ENCODE measurements at places on chromosomes 2 and 18.

GRCh38 chr18:199214-199613, 40.9 kb downstream of the USP14 start:
- DNase-seq = no peak

DNA sequence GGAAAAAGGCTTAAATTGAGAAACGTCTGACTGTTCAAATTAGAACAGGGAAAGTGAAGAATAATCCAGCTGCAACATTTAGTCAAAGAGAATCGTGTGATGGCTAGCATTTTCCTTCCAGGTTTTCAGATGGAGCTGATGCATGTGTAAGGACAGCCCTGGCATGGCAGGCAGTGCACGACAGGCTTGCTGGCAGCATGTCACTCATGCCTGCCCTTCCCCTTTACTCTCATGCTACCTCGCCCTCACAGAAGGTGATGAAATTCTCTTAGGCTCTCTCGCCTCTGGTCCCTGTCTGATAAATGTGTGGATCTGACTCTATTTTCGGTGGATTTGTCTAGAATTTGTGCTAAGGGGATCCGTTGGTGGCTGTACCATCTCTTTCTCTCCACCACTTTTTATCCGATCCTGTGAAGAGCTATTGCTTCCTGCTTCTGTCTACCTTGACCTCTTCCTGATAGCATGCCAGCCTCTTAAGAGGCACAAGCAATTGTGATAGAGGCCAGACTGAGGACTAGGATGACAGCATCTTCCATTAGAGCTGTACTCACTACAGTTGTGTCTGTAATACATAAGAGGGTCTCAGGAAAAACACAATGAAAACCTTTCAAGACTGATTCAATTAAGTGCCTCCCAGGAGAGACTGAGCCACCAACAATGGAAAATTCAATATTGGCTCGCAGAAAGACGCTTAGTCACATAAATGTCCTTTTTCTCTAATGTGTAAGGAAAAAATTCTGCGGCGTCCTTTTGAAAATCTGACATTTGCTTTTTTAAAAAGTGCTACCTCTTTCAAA, 65.6 kb upstream of the NOSTRIN start:
- DNase-seq = no peak

GRCh38 chr2:102284611-102285010, 26.8 kb upstream of the IL1RL1 start:
- DNase-seq = no peak

DNA sequence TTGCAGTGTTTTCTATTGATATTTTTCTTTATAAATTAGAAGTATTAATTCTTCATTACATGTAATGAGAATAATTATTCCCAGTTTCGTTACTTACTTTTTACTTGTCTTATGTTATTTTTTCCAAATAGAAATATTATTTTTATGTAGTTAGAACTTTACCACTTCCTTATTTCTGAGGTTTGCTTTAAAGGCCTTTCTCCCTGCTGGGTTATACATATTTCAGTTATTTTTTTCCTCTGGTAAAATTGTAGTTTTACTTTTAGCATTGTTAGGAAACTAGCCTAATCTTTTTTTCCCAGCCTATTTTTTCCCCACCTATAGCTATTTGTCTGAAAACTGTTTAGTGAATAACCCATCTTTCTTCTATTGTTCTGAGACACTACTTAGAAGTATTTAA, 17.1 kb downstream of the RNF144A start:
- DNase-seq = no peak

DNA sequence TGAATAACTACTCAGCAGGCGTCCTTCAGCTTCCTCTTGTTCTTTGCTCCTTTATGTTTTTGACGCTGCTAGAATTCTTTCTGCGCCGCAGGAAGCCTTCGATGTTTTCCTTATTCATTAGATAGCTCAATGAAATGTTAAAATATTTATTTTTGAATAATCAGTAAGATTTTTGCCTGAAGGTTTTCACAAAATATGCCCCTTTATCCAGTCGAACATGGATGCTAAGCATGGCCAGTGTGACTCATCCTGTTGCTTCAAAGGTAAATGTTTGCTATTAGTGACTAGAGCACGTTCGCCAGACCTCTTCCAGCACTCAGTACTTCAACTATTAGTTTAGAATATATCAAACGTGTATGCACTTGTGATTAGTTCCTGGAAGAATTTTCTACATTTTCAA, 7.6 kb upstream of the MEIS1 start:
- DNase-seq = no peak

Measured in omental fat pad (tissue), 4 donors.